ENCODE measurements at places on chromosomes 5 and 9. TPM values are rescaled to one million over a fixed set of nuclear protein-coding genes. Genes with fewer than 3 reads are reported as not detected.

The KIF20A gene
- 25.4 TPM for total RNA-seq

The ABCA1 gene
- 46.9 TPM for total RNA-seq

The SMARCA2 gene
- total RNA-seq = 183 TPM

The GABRA6 gene
- not detected for total RNA-seq

The NEUROG1 gene
- total RNA-seq = not detected

The CCDC187 gene
- total RNA-seq = 0.58 TPM

The LECT2 gene
- not detected for total RNA-seq

The OR13J1 gene
- total RNA-seq = not detected

The SLC6A19 gene
- not detected for total RNA-seq

The CARTPT gene
- total RNA-seq = not detected

The IRX2 gene
- 0.58 TPM for total RNA-seq

DNA sequence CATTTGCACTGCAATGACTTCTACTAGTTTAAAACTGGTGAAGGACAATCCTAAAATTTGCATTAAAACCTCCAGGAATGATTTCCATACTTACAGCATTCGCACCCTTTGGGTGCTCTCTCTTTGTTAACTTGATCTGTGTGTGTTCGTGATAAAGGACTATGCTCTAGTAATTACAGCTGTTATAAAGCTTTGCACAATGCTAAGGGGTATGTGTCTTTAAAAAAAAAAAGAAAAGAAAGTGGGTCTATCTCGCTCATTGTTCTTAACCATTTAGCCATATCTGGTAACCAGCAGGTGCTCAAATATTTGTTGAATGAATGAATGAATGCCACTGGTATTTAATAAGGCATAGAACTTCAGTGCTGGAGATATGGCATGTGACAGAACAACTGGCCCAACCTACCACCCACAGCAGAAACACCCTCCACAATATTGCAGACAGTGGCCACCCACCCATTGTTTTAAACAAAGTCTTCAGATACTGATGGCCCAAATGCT lies 8.7 kb downstream of the TRIM36 start:
- DNase-seq = no peak

GRCh38 chr9:134456756-134457305 lies 130.6 kb downstream of the RXRA start:
- no peak for DNase-seq

- no peak for DNase-seq
These were observed 242.5 kb downstream of the PBX3 start for GRCh38 chr9:125989524-125990180.

DNA sequence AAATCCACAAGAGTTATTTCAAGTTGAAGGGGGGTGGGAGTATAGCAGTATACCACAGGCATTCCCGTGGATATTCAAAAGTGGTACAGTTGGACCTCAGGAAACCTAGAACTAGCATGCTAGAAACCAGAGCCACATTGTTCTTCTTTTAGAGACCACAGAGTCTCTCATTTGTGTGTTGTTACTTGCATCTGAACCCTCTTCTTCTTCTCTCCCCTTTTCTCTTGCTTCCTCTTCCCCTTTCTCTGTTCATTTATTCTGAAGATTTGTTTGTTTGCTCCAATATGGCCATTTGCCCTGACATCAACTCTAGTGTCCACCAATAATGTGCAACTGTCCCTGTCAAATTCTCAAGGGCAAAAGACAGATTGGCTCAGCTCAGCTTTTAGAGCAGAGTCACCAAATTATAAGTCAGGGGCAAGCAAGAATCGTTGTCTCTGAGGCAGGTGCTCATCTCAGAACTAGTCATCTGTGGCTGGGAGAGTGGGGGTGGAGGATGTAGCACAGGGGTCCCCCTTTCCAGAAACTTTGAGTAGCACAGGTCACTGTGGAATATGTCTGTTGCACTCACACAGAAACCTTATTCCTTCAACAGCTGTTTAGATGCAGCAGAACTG lies 321.1 kb downstream of the ARRDC3 start:
- DNase-seq = no peak

DNA sequence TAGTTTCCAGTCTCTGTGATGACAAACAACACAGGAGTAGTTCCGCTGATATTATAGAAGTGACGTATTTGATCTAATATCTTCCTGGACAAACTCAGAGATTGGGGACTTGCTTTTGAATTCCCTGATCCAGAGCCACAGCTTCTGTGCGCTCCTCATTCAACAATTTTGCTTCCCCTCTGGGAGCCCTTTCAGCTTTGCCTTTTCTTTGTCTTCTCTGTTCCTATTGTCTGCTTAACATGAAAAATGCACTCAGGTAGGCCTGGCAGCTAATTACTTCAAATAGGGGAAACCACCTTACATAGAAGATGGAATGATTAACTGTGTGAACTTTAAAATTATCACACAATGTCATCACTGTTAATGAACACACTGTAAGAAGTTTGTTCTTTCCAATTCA lies 192.9 kb downstream of the EPB41L4A start:
- DNase-seq = no peak

- no peak for DNase-seq
These were observed 366.7 kb downstream of the PIK3R1 start for GRCh38 chr5:68582284-68582683.

- DNase-seq = no peak
These were observed 424.6 kb upstream of the KLF4 start for GRCh38 chr9:107914151-107914550.

DNA sequence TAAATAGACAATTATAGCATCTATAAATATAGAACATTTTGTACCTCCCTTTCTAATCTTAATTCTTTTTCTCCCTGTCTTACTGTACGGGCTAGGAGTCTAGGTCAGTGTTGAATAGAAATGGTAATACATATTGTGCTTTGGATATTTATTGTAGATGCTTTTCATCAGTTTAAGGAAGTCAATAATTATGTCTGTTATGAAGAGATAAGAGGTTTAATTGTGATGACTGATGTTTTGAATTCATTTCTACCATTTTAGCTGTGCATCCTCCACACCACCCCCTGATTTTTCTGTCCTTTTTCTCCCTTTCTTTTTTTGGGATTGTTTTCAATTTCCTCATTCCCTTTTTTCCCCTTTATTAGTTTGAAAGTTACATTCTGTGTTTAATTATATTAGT lies 95.8 kb downstream of the DOCK2 start:
- no peak for DNase-seq

DNA sequence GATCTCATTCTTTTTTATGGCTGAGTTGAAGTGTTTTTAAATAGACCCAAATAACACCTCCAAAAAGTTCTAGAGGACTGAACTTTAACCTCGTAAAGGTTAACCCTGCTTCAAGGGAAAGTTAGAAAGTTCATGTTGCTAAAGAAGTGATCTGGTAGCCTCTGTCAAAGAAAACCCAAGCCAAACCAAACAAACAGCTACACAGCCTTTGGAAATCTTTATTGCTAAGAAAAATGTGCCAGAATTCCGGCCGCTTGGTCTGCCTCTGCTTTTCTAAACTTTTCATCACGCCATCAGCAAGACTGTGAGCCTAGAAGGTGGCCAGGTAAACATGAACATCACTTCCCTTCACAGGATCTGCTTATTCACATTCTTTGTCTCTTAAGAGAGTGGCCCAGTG lies 17.9 kb downstream of the FUBP3 start:
- DNase-seq = no peak

GRCh38 chr5:124342027-124342471 lies 404.4 kb downstream of the ZNF608 start:
- peak; percentile 79 for DNase-seq

GRCh38 chr5:107698286-107698685 lies 27.5 kb upstream of the EFNA5 start:
- no peak for DNase-seq

DNA sequence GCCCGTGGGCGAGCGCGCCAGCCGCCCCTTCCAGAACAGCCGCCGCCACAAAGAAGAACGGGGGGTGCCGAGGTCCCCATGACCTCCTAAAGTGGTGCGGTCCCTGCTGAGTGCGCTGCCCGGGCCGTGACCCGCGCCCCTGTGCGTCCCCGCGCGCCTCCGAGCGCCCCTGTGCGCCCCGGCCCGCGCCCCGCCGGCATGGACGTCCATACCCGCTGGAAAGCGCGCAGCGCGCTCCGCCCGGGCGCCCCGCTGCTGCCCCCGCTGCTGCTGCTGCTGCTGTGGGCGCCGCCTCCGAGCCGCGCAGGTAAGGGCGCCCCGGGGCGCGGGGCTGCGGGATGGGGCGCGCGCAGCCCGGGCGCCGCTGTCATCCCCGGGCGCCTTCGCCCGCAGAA lies 384 bp downstream of the COL5A1 start:
- no peak for DNase-seq

GRCh38 chr9:22052376-22052945 lies 43.4 kb upstream of the CDKN2B start:
- DNase-seq = no peak

DNA sequence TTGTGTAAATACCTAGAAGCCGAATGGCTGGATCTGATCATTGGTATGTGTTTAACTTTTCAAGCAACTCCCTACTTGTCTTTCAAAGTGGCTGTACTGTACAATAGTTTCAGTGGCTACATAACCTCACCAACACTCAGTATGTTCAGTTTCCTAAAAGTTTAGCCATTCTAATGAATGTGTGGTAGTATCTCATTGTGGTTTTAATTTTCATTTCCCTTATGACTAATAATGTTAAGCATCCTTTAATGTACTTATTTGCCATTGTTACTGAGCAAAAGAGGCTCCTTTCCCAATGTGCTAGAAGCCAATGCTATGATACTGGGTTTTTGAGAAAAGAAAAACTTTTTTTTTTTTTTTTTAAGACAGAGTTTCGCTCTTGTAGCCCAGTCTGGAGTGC lies 27.8 kb upstream of the ALDOB start:
- no peak for DNase-seq

GRCh38 chr5:62460578-62460983 lies 48.0 kb downstream of the IPO11 start:
- DNase-seq = peak; percentile 23

DNA sequence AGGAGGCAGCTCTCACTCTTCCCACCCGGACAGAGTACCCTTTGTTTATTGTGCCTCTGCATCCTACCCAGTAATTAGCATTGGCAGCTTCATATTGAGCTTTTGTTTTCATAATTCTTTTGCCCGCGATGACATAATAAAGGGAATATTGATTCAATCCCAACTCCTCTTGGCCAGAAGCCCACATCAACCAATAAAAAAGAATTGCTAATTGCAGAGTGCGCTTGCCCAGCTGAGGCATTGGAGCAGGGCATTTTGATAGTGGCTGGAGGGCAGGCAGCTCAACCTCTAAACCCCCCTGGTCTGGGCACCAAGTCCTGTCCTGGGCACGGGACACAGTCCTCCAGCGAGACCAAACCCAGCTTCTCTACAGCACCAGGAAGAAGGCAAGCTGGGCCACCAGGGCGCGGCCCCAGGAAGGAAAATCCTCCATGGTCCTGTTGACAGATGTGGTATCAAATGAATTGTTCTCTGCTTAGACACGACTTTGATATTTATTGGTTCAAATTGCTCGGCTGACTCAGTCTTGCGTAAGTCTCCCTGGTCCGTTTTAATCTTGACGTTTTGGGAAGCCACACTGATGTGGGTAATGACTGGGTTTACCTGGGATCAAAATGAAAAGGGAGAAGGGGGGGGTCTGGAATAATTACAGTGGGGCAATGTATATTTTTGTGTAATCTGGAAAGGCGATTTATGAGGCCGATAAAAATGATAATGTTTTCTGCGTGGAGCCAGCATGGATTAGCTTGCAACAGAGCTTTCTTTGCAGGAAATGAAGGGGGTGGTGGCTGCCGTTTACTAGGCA lies 220.7 kb upstream of the MSX2 start:
- DNase-seq = peak; percentile 64
